ENCODE measurements at places on chromosomes 2 and 18. TPM values are rescaled to one million over a fixed set of nuclear protein-coding genes. Genes with fewer than 3 reads are reported as not detected.
A peak's percentile ranks its signal among the peaks of the same experiment; 100 is the strongest.

DNA sequence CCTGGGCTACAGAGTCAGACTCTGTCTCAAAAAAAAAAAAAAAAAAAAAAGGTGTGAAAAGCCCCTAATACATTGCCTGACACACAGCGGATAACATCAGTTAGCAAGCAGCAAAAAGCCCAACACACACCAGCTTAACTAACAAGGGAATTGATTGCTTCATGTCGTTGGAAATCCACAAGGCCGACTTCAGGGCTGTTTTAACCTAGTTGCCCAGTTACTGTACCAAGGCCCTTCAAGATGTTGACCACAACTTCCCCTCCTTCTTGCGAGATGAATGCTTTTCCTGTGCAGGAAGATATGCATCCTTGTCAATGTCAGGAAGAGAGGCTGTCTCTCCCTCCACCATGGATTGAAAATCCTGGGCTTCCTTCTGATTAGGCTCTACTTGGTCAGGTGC lies 202.9 kb downstream of the MIB1 start:
- DNase-seq: no peak

DNA sequence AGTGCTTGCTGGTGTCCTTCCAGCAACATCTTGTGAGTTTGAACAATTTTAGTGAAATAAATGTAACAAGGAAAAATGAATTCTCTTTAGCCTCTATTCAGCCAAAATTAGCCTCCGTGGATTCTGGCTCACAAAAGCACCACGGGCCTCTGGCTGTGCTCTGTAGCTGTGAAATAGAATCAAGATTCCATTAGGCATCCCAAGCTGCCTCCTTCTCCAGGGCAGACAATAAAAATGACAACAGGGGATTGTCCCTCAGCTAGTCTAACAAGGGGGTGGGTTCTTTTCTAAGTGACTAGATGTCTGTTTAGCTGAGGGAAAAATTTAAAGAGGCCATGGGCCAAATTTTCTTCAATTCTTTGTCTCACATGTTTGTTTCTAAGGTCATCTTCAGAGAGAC lies 254.7 kb upstream of the FIGN start:
- DNase-seq: no peak

DNA sequence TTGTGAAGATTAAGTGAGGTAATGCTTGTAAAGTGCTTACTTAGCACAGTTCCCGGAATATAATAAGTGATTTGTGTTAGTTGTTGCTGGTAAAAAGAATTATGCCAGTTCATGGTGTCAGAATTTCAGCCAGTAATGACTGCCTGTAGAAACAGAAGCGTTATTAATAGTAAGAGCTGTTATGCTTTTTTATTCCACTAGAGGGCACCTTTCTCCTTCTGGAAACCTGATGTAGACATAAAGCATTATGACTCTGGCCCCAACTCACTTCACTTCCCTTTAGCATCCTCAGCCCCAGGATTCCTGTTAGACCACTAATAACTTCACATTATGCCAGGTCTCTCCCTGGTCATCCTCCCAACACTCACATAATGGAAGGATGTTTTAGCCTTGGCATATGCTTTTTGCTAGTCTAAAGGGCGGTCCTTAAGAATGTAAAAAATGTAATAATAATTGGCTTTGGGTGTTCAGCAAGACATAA lies 34.9 kb downstream of the C18orf54 start:
- peak; percentile 52 for DNase-seq

- peak; percentile 77 for DNase-seq
Observed at GRCh38 chr18:658001-658946, 821 bp downstream of the TYMS start.

- DNase-seq: no peak
Observed at GRCh38 chr2:133204421-133204820, 363.8 kb downstream of the NCKAP5 start.

DNA sequence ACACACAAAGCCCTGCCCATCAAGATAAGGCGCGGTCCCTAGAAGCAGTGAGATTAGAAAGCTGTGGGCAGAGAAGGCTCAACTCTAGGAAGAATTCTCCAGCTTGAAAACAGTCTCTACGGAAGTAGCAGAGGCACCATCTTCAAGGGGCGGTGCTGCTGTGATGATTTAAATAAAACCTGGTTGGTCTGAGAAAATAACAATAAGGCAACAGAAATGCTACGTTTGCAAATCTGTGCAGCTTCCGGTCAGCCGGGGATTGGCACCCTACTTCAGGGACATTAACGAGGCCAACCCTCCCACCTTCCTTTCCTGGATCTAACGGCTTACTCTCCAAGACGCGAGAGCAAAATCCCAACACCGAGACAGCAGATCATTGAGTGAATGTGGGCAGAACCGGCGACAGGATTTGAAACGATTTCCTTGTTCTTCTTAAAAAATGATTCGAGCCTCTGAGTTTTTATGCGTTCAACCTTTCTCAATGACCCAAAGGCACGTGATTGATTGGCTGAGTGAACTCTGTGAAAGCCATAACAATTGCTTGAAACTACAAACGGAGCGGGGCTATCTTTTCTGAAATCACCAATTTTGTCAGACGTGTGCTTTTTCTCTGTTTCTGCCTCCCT lies 93.7 kb upstream of the ZNF516 start:
- no peak for DNase-seq

The TXNDC2 gene
- 0.06 TPM for polyA plus RNA-seq
